ENCODE measurements at places on chromosomes 2 and 18.
A peak's percentile ranks its signal among the peaks of the same experiment; 100 is the strongest.

DNA sequence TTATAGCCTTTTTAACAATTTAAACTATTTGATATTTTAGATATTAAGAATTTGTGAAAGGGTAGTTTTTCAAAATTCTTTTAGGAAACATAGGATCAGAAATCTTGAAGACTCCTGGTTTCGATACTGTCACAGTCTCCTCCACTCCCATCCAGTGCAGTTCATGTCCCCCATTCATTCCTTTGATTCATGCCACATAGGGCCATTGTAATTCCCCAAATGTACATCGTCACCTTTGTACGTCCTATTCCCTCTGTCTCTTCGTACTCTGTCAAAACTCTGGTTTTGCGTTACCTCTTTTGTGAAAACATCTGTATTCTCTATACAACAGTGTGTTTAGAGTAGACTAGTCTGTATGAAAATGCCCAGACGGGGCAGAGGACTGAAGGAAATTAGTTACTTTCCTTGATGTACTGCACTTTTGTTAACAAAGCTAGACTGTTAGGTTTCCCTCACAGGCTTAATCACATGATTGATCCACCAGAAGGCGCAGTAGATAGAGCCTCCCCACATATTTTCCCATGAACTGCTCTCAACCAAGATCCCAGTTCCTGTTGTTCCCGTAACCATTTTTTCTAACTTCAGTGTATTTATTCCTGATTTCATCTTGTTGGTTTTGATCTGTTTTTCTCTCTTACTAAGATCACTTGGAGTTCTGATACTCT lies 2.5 kb downstream of the MRPL35 start:
- no peak for DNase-seq

GRCh38 chr2:173872714-173873113 lies 92.5 kb downstream of the SP3 start:
- DNase-seq, result no peak

GRCh38 chr2:127421116-127421800 lies 3.0 kb downstream of the PROC start:
- DNase-seq, result no peak

DNA sequence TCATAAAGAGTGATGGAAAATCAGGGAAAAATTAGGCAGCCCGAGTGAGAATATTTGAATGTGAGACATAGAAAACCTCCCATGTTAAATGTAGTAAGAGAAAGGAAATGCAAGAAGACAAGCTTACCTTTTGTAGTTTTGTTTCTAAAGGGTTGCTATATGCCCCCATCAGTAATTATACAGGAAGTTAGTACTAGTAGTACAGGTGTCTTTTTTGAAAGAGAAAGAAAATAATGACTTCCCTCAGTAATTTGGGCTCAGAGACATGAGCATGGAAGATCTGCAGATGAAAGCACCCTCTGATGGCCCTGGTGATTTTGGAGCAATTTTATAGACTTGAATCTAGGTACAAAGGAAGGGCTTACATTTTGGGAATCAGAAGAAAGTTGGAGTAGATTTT lies 80.8 kb downstream of the RHBDD1 start:
- DNase-seq, result no peak

- no peak for DNase-seq
Measured at GRCh38 chr2:223970343-223971128, 13.3 kb downstream of the MRPL44 start.

DNA sequence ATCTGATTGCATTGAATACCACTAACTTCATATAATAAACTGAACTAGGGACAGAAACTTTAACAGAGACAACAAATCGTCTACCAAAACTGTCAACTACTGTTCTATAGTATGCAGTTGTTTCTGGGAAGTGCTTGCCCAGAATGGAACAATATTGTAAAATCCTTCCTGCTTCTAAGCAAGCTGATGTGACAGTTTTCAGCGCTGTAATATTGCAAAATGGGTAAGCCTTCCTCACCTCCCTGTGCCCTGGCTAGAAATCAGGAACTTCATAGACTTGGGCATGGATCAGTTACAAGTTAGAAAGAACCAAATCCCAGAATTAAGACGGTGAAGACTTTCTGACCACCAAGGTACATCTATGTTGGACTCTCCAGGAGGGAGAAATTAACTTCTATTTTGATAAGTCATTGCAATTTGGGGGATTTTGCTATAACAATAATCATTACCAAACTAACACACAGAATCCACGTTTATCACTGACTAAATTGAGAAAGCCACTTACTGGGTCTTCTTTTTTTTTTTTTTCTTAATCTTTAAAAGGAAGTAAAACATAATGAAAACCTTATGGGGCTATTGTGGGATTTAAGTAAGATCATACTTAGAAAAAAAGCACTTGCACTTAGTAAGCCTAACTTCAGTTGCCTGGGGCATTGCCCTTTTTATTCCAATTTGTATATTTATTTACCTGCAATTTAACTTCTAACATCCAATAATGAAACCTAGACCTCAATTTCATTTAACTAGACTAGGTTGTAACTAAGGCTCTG lies 261.5 kb downstream of the TRIB2 start:
- no peak for DNase-seq

GRCh38 chr2:217199255-217199630 lies 339.4 kb upstream of the TNP1 start:
- DNase-seq, result no peak

- DNase-seq, result no peak
Measured at GRCh38 chr2:212379103-212379502, 159.5 kb downstream of the ERBB4 start.

DNA sequence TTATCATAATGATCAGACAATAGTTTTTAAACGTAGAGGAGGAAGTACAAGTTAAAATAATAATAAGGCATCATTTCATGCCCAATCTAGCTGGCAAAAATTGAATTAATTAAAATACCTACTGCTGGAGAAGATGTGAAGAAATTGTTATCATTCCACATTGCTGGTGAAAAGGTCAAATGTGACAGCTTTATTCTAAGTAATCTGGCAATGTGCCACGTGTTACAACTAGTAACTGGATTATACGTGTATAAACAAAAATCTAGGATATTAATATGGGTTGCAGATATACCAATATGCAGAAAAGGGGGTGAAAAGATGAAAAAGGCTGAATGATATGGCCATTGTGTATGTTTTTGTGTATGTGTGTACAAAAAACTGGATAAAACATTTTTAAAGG lies 32.4 kb downstream of the SMAD2 start:
- no peak for DNase-seq

- no peak for DNase-seq
Measured at GRCh38 chr2:24380820-24381219, 20.5 kb upstream of the ITSN2 start.

GRCh38 chr2:12767996-12768624 lies 51.4 kb downstream of the TRIB2 start:
- DNase-seq, result no peak

- DNase-seq, result no peak
Measured at GRCh38 chr2:168149986-168150385, 97.4 kb downstream of the STK39 start.

GRCh38 chr2:226740039-226740648 lies 59.5 kb downstream of the IRS1 start:
- no peak for DNase-seq

DNA sequence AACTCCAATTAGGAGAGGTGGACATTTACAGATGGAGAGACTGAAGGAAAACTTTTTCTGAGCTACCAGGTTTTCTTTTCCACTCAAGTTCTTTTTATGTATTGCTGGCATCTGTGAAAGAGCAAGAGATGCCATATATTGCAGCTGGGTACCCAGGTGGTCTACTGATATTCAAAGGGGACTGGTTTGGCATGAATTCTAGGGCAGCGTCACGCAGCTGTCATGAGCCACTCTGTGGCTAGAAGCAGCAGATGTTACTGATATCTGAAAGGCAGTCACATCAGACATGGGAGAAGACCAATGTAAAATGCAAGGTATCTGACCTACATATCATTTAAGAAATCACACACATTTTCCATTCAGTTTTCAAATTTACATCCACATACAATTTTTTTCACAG lies 408.8 kb downstream of the GALNT13 start:
- DNase-seq, result no peak

DNA sequence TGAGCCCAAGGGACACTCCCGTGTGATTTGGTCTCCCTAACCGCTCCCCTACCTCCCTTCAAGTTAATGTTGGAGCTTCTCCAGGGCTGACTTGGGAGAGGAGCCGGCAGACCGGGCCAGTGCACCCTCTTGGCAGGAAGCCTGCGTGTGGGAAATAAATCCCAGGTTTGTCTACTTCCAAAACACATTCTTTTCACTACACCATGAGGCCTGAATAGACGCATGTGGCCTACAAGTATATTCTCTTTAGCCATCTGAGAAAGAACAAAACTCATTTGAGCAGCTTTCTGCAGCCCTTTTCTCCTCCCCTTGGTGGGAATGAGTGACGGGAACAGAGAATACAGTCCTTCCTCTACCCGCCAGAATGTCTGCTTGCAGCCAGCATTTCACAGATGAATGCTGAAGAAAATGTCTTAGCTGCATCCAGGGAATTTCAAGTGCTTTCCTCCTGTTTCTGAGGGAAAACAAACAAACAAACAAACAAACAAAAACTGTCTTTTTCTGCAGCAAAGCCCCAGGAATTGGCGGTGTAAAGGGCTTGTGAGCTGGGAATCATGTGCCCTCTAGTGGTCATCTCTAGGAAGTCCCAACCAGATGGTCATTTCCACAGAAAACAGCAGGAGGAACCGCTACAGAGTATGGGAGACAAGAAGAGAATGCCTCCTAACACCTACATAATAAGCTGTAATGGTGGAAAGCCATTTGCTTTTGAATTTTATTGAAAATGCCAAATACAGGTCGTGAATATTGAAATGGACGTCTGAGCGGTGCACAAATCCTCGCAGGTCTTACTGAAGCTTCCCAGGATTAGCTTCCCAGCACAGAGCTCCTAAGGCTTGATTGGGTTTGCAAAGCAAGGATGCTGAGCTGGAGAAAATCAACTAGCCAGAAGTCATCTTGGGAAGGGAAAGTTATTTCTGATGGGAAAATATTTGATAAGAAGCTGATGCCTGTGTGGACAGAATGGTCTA lies 41.2 kb upstream of the DAPL1 start:
- peak; percentile 57 for DNase-seq

GRCh38 chr2:239829326-239829725 lies 195.8 kb downstream of the NDUFA10 start:
- DNase-seq, result no peak

DNA sequence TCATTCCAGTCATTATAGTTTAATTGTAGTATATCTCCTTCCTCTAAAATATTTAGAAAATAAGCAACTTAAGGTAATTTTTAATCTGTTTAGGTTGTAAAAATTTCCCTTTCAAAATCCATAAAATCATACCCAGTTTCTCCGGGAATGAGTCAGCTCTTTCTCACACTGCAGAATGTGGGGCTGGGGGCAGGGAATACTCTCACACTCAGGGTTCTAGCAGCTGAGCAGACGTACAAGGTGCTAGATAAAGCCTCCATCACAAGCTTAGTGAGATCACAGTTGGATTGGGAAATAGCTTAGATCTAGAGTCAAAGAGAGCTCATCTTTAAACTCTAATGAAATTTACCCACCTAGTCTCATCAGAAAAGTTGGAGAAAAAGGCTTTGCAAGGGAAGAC lies 79.9 kb upstream of the FAM237A start:
- no peak for DNase-seq

DNA sequence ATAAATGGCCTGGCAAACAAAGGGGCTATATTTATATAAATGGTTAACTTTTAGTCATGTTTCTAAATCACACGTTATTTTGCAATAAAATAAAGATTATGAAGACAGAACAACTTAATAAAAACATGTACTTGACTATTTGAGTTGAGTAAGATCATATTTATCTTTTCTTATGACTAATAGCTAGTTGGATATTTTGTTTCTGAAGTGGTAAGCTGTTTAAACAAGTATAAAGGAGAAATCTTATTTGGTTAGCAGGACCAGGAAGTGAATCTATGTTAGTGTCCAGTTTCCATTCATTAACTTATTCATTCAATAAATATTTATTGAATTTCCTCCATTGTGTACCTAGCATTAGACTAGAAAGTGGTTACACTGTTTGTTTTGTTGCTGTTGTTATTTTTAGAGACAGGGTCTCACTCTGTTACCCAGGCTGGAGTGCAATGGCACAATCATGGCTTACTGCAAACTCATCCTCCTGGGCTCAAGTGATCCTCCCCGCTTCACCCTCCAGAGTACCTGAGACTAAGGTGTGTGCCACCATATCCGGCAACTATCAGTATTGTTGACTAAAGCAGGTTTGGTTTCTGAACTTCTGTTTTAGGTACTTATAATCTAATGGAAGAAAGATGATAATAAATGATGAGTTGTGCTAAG lies 312.6 kb downstream of the DPP10 start:
- no peak for DNase-seq

- no peak for DNase-seq
Measured at GRCh38 chr2:46651363-46652099, 172.2 kb downstream of the TMEM247 start.

DNA sequence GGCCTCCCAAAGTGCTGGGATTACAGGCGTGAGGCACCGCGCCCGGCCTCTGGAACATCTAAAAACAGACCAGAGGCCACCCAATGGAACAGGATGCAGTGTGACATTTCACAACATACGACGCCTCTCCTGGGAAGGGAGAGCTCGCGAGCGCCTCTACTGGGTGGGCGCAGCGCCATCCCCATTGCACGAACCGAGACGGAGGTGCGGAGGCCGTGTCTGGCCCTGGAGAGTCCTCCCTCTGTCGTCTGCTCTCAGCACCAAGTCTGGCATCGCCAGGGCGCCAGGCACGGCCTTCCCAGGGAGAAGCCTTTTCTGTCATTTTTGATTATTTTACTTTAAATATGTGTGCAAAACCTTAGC lies 9.4 kb upstream of the GBX2 start:
- peak; percentile 91 for DNase-seq

DNA sequence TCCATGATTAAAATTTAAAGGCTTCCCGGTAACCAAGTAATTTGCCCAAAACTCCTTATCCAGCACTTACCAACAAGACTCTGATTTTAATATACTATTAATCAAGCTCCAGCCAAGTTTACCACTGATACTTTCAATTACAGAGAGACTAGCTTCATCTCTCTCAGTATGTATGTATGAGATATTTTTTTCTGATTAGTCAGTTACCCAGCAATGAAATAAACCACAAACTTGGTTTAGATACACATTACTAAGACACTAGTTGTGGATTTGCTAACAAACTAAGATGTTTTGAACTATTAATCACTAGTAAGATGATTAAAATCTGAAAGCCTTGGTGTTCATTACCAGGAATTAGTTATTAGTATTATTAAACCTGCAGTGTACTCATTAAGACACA lies 1272.2 kb upstream of the ACVR2A start:
- no peak for DNase-seq

- DNase-seq, result no peak
Measured at GRCh38 chr2:232496501-232497270, 9.1 kb upstream of the ECEL1 start.

GRCh38 chr2:169175112-169175511 lies 105.7 kb downstream of the DHRS9 start:
- no peak for DNase-seq

Measured in HuH-7 (cell line).